ENCODE measurements at places on chromosomes 1 and 21. TPM values are rescaled to one million over a fixed set of nuclear protein-coding genes. Genes with fewer than 3 reads are reported as not detected.

The UBL4B gene
- not detected for polyA plus RNA-seq

The GABRD gene
- not detected for polyA plus RNA-seq

The SH2D5 gene
- polyA plus RNA-seq: 0.13 TPM

The FAM131C gene
- polyA plus RNA-seq: 0.67 TPM

The HES3 gene
- not detected for polyA plus RNA-seq

The KIF14 gene
- 0.13 TPM for polyA plus RNA-seq

DNA sequence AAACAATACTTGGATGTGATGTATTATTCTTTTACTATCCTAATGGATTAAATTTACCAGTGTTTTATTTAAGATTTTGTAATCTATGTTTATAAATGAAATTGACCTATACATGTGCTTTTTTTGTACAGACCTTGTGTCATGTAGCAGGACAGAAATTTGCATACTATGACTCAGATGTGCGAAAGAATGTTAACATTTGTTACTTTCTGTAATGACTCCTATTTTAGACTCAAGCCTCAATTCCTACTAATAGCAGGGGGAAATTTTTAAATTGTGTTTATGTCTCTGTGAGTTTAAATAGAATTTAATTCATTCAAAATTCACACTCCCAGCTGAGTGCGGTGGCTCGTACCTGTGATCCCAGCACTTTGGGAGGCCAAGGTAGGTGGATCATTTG, 21.8 kb upstream of the RIMKLA start:
- H3K4me3 ChIP-seq: no peak overlapping the region
- H3K4me1 ChIP-seq: no peaks in the 10 kb centered on the region
- peaks cover 3% of the 10 kb centered on the region for H3K27me3 ChIP-seq
- no peak overlapping the region for H3K27ac ChIP-seq
- DNase-seq: no peak

DNA sequence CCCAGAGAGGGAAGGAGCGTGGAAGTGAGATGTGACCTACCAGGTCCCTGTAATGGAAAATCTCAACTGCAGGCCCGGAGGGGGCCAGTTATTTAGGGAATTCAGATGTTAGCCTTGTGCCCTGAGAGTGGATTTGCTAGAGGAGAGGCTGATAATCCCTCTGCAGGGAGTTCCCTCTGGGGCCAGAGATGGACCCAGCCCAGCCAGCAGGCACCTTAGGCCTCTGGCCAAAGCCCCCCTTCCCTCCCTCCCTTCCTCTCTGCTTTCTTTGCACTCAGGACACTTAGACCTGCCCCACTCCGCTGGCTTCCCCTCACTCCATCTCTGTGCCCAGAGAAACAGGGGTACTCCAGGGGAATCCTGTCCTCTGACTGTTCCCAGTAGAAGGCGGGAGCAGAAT, 1.5 kb upstream of the ATP1A2 start:
- no peaks in the 10 kb centered on the region for H3K4me1 ChIP-seq
- no peaks in the 10 kb centered on the region for H3K36me3 ChIP-seq
- DNase-seq: no peak
- peak overlapping the region; percentile 63 for H3K27ac ChIP-seq
- H3K4me3 ChIP-seq: no peak overlapping the region
- no peaks in the 10 kb centered on the region for H3K27me3 ChIP-seq

DNA sequence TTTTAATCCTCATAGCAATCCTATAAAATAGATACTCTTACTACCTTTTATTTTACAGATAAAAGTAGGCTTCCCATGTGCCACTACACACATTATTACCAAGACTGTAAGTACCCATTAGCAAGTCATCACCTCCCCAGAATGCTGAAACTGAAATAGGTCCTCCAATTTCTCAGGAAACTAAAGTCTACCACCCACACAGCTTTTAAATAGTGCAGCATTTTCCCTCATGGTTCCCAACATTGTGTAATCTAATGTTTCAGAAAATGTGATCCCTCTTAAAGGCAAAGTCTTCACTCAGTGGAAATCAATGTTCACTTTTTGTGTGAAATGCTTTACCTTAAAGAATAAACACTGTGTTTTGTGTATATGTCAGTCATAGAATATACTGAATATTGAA, 356.5 kb downstream of the GPATCH2 start:
- H3K27ac ChIP-seq: no peak overlapping the region
- H3K27me3 ChIP-seq: no peaks in the 10 kb centered on the region
- H3K36me3 ChIP-seq: no peaks in the 10 kb centered on the region
- DNase-seq: no peak
- H3K4me3 ChIP-seq: no peak overlapping the region

DNA sequence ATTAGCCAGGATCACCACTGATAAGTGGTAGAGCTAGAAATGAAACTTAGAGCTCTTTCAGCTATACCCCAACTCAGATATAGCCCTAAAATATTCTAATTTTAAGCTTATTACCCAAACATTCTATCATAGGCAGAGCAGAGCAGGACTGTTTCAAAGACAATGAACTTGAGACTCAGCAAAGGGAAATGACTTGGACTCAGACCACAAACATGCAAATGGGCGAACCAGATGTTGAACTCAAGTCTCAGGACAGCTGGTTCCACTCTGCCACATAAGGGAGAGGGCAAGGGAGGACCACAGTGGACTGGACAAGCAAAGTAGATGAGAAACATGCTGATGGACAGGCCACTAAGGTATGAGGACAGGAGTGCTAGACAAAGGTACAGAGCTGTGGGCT, 315.3 kb downstream of the OMA1 start:
- DNase-seq: no peak
- no peak overlapping the region for H3K4me3 ChIP-seq
- H3K27me3 ChIP-seq: no peaks in the 10 kb centered on the region
- no peak overlapping the region for H3K27ac ChIP-seq

- H3K4me3 ChIP-seq: no peak overlapping the region
- H3K4me1 ChIP-seq: peaks cover 5% of the 10 kb centered on the region
- H3K36me3 ChIP-seq: no peaks in the 10 kb centered on the region
- no peak overlapping the region for H3K27ac ChIP-seq
- no peak for DNase-seq
These were observed 297.0 kb downstream of the GPATCH2 start for GRCh38 chr1:217333939-217334338.

GRCh38 chr1:24683713-24684162, 40.6 kb downstream of the SRRM1 start:
- H3K4me1 ChIP-seq: no peaks in the 10 kb centered on the region
- no peak overlapping the region for H3K27ac ChIP-seq
- no peaks in the 10 kb centered on the region for H3K27me3 ChIP-seq
- H3K36me3 ChIP-seq: no peaks in the 10 kb centered on the region
- DNase-seq: no peak

DNA sequence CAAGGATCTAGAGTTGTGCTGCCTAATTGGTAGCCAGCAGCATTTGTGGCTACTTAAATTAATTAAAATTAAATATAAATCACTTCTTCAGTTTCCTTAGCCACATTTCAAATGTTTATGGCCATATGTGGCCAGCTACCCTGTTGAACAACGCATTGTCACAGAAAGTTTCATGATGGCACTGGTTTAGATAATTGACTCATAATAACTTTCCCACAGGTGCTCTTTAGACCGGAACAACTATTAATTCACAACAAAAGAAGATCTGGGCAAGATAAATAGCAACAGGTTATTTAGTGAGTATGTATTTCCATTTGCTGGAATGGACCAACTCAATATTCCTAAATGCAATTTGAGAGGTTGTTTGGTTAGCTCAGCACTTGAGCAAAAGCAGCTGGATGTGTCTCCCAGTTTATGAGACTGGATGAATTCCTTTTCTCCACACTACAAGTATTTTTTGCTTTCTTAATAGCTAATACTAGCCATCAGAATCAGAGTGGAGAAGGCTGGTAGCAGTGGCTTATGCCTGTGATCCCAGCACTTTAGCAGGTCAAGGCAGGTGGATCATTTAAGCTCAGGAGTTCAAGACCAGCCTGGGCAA, 3.7 kb upstream of the AMIGO1 start:
- H3K36me3 ChIP-seq: no peaks in the 10 kb centered on the region
- no peak overlapping the region for H3K27ac ChIP-seq
- H3K4me3 ChIP-seq: no peak overlapping the region
- DNase-seq: no peak

DNA sequence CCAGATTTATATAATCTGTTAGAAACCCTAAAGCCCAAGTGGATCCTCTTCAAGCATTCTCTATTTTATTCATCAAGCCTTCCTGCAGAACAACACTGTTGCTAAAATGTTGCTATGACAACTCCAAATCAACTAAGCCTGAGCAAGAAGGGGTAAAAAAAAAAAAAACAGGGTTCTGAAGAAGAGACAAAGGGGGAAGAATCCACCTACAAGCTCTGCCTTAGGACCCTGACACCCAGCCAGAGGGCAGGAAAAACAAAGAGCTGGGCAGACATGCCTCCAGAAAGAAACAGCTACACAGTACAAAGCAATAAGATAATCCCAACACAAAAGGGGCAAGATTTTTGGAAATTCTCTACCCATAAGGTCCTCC, 1.3 kb downstream of the USF1 start:
- H3K27ac ChIP-seq: no peak overlapping the region
- H3K36me3 ChIP-seq: peaks cover 4% of the 10 kb centered on the region
- DNase-seq: no peak
- H3K27me3 ChIP-seq: no peaks in the 10 kb centered on the region

Measured in aorta (tissue), 5 donors.